ENCODE measurements at places on chromosomes 7 and 10.

DNA sequence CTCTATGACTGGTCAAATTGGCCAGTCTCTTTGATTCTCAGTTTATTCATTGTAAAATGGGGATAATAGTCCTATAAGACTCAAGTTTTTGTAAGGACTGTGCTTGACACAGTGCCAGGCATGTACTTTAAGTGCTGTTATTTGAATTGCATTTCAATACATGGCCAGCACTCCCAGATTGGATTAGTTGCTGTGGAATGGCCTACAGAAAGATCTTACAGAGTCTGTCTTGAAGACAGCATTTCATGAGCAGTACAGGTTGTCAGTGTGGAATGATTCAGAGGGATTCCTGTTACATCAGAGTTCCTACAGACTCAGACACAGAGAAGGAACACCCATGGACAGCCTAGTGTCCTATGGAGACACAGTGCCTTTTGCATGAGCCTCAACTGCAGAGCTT, 238.1 kb upstream of the BMPER start:
- no peak for DNase-seq

DNA sequence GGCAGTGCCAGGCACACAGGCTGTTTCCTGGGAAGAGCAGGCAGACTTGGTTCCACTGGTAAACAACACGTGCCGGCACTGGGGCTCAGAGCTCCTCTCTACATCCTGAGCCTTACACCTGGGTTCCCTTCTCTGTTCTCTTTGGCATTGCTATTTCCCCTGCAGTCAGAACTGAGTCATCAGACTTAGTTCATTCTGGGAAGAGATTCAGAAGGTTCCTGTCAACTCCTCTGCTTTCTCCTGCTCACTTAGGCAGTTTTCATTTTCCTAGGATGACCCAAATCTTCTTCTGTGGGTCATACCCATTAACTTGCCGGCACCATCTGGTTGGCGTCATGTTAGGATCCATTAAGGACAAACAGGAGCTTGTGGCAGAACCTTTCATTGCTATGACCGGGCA, 33.4 kb upstream of the LRRC18 start:
- no peak for DNase-seq

GRCh38 chr7:158603773-158604755, 16.4 kb upstream of the PTPRN2 start:
- no peak for DNase-seq

DNA sequence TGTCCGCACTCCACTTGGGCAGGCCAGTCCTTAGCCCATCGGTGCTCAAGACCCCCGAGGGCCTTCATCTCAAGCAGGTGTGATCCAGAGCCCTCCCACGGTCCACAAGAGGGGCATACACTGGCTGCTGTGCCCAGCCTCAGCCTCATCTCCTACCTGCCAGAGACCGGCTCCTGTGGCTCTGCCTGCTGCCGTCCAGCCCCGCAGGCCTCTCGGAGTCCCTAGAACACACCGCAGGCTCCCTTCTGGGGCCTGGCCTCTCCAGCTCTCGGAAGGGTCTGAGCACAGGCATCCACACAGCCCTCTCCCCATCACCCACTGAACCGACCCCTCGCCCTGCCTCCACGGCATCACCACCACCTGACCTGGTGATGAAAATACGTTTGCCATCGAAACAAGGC, 147.4 kb downstream of the PRKAG2 start:
- no peak for DNase-seq

- no peak for DNase-seq
Observed at GRCh38 chr10:123796736-123797135, 94.9 kb downstream of the CPXM2 start.
